Stimulated activated CD8-positive, alpha-beta memory T cell treated with anti-CD3 and anti-CD28 coated beads, Interleukin-4, amount 100 ng/mL, for 1 hour (primary cell): ENCODE measurements at places on chromosomes 1 and 21.
A peak's percentile ranks its signal among the peaks of the same experiment; 100 is the strongest.

DNA sequence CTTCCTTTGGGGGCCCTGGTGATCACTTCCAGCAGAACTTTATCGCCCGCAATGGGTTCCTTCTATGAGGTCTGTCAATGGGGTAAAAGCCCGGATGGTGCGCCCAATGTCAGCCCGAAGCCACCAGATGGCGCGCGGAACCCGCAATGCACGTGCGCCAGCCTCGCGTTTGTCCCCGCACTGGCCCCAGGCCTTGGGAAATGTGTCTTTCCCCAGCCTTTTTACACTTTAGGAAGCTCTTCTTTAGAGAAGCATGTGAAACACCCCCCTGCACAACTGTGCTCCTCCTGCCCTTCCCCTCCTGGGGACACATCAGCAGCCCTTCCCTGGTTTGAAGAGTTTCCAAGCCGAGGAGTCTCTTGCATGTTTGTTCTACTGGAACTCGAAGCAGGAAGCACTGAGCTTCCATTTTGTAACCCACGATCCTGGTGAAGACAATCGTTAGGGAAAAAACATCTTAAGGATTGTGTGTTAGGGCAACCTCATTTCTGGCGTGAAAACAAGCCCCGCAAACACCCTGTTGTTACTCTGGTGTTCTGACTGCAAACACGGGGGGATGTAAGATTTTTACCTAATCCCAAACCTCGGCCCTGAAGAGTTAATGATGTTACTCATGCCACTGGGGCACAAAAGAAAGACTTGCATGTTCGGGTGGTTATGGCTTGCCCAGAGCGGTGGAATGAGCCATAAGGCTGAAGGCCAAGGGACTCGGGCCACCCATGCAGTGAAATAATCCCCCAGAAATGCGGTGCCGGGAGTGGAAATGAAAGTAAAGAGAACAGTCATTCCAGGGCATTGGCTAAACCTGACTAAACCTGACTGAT lies 20.4 kb upstream of the TARBP1 start:
- DNase-seq: peak; percentile 69

GRCh38 chr1:176338877-176339276 lies 124.1 kb upstream of the PAPPA2 start:
- no peak for DNase-seq

DNA sequence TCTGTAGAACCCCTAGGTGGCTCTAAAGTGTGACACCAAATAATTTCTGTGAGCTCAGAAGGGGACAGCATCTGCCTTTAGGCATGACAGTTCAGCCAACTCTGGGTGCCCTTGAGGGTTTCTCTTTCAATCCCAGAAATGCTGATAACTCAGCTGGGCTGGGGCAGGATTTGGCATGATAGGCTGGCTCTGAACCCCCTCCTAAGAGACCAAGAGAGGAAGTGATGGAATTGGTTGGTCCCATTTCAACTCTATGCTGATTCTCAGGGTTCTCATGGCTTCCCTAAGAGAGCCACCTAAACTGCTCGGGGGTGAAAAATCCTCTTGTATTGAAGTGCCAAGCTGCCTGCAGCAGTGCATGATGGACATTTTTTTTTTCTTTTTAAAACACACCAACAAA lies 28.5 kb upstream of the TMEM39B start:
- no peak for DNase-seq

DNA sequence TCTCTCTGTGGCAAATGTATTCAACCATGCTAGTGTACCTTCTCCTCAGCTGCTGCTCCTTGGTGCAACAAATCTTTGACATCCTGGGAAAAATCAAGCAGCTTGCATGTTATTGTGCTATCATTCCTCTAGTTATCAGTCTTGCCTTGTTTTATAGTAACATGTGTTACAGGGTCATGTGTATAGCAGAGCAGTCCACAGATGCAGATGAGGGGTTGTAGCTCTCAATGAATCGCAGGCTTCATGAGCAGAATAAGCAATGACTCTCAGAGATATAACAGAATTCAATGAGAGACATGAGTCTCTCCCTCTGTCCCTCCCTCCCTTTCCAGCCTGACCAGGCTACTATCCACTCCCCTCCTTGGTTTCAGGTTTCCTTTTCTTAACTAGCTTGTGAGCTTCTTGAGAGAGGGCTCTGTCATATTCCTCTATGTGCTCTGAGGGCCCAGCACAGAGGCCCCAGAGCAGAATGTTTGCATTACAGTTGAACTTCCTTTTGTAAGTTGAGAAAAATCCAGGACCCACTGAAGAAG lies 15.1 kb upstream of the JUN start:
- no peak for DNase-seq

DNA sequence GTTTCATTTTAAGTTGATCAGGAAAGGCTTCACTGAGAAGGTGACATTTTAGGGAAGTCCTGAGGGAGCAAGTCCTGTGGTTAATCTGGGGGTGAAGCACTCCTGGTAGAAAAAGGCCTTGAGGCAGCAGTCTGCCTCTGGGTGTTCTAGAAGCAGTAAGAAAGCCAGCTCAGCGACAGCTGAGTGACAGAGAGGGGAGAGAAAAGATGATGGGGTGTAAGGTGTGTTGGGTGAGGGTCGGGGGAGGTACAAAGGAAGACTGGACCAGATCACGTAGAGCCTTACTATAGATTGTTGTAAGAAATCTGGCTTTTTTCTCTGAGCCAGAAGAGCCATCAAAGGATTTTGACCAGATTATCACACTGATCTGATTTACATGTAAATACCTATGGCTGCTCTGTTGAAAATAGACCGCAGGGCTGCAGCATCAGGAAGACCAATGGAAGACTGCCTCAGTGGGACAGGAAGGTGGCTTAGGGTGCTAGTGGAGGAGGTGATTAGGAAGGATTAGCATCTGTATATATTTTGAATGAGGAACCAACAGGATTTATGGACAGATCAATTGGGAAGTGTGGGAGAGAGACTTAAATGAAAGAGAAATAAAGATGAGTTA lies 131.2 kb downstream of the CDC7 start:
- DNase-seq: no peak

- DNase-seq: no peak
Measured at GRCh38 chr1:84020151-84020550, 21.2 kb upstream of the TTLL7 start.
